Nucleus accumbens (tissue), 56 donors: ENCODE measurements at places on chromosomes 11 and 22.

GRCh38 chr11:125787827-125788226 is at the start of gene PATE3:
TSS of gene PATE3 (plus strand) at chr11:125788127. CDS start at chr11:125788152, 25 bp downstream.
- no peak for DNase-seq

DNA sequence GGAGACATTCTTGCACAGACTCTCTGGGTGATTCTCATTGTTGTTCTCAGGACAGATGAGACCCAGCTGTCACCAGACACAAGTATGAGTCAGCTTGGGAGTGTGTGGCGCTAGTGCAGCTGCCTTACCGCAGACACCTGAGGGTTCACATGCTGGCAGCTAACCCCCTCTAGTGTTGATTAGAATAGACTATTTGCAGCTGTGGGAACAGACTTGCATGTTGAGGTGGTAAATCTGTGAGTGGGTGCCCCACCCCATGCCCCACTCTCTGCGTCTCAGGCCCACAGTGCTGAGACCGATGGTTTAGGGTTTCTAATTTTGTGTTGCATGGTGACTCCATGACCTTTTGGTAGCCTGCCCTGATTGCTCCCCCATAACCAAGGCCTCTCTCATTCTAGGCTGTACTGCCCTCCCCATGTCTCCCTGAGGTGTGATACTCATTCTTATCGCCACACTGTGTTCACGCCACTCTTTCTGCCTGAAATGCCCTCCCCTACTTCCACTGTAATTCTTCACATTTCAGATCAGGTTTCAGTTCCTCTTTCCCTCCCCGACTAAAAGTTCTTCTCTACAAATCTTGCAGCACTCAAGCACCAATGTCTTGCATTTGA is 73.7 kb upstream of the KIRREL3 start:
- DNase-seq, result peak; percentile 34

GRCh38 chr22:44046485-44047141 is 22.5 kb downstream of the PARVB start:
- DNase-seq, result no peak

DNA sequence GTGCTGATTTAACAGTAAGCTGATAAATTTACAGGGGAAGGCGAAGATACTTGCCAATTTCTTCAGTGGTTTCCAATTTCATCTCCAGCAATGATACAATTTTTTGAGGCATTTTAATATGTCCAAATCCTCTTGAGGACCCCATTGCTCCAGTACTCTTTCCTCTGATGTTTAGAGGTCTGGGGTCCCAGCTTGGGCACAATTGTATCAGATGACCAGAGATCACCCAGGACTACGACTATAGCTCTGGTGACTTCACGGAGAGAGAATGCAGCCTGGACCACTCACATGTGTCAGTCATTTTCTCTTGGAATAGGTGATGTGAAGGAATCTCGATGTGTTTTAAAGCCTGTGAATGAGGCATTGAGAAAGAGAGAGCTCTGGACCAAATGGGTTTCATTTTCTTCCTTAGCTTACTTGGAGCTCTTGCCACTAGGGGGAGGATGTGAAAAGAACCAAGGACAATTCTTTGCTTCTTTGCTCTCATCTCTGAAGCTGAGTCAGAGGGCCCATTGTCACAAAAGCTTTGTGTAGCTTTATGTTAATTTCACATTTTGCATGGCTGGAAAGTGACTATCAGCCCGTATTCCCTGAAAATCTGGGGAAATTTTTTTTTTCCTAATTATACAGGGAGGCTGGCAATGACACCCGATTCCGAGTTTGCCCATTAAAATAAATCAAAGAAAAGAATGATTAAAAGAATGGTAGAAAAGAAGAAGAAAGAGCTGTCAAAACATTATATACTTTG is 6.7 kb upstream of the CCDC90B start:
- no peak for DNase-seq

DNA sequence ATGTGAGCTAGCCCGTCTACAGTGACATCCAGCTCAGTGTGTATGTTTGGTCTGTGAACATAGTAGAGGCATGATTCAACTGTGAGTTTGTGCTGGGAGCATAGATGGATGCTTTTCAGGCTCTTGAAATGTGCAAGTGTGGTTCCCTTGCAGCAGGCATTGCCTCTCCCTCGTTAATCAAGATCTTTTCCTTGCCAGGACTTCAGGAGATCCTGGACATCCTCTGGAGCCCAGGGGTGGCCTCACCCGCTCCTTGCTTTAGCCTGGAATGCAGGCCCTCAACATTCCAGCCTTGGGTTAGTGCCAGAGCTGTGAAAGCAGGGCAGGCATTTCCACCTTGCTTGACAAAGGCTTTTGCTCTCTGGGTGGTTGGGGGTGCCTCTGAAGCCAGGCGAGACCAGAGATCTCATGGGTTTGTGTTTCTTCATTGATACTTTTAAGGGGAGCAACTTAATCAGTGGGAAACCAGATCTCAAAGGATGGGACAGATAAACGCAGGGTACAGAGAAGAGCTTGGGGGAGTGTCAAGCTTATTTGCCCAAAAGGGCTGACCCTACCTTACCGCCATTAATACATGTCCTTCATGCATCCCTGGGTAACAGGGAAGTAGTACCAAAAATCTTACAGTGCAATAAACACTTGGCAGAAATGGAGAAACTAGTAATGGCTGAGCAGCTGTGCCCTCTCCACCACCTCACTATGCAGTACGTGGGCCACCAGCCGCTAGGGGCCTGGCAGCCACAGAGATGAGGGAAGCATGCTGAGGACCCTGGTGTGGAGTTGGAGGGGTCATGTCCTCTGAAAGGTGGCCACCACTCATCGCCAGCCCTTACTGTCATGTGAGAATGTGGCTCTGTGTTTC is 72.1 kb downstream of the PTPRJ start:
- no peak for DNase-seq

DNA sequence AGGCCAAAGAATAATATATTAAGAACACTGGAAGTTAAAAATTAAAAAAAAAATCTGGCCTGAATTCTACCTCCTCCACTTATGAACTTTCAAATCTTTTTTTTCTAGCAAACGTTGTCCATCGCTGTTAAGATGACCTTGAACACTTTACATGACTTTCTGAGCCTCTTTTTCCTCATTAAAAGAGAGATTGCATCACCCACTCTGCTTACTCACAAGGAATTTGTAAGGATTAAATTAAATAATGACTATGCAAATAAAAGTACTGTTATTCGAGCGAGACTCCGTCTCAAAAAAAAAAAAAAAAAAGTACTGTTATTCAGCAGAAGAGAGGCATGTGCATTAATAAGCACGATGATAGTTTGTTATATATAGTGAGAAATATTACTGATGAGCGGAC is 285.1 kb upstream of the CCDC90B start:
- no peak for DNase-seq

- no peak for DNase-seq
Observed at GRCh38 chr11:12094872-12095800, 15.3 kb upstream of the MICAL2 start.
